Stimulated activated naive CD8-positive, alpha-beta T cell treated with anti-CD3 and anti-CD28 coated beads, Interleukin-15, Interleukin-2, amounts not matched to agents 100 U/mL and 50 U/mL, for 24 hours (primary cell): ENCODE measurements at places on chromosomes 16 and 17.

DNA sequence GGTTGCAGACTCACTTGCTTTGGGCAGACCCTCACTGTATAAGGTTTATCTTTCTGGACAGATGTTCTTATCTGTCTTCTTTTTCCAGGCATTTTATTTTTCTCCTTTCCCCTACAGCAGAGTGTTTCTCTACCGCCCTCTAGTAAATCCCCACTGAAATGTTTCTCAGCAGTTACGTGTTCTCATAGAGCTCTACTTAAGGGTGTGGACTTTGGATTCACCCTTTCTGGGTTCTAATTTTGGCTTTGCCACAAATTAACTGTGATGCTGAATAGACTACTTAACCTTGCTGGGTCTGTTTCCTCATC, 2.0 kb downstream of the ADAT1 start:
- DNase-seq: no peak

- no peak for DNase-seq
Observed at GRCh38 chr16:1422076-1422475, 1.5 kb upstream of the UQCC4 start.

GRCh38 chr17:39935909-39936308, 8.4 kb downstream of the LRRC3C start:
- DNase-seq: no peak

- DNase-seq: no peak
Observed at GRCh38 chr17:27396941-27397340, 59.3 kb upstream of the KSR1 start.

DNA sequence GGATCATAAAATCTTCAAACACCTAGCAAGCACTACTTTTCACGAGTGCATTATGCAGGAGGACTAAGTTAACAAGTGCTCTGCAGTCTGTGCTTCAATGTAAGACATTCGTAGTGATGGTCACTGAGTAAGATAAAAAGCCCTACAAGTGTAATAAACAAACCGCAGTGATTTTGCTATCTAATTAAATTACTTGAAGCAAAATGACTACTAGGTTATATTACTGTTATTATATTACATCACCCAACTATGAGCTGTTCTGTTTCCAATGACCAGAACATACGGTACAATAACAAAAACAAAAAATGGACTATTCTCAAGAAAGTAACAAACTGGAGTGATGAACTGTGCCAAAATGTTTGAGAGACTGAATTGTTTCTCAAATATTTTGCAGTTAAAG, 11.2 kb downstream of the KLHL10 start:
- DNase-seq: no peak

DNA sequence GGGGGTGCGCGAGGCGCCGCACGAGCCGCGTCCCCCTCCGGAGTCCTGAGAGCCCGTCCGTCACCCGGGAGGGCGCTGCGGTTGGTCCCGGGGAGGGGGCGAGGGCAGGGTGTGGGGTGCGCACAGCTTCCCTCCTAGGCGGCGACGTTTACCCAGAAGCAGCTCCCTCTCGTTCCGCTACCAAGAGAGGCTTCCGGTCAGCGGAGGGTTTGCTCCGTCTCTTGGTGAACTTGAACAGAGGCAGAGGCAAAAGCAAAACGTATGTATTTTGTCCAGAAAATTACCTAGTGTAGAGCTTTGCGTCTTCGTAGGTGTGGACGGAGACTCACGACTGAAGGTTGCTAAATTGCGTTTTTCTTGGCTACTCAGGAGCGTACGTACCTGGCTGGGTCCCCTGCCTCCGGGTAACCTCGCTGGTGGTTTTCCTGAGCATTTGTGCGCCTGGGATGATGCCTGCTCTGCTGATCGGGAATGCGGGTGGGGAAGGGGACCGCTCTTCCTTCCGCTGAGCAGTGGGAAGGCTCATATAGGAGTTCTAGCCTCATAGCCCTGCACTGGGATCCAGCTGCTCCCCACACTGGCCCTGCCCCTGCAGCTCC, 833 bp downstream of the WSCD1 start:
- DNase-seq: no peak

DNA sequence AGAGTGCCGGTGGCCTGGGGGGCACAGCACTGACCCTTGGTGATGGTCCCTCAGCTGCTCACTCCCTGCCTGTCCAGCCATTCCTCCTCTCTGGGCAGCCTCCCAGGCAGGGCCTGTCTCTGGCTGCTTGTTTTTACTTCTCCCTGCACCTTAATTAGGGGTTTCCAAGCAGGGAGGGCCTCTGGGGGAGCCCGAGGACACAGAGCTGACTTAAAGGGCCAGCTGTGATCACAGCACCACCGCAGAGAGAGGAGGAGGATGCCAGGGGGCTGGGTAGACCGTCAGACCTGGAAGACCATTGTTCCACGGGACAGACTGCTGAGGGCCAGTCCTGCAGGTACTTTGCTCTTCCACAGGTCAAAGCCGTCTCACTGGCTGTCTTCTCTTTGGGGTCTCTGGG, 1.2 kb upstream of the DPH1 start:
- no peak for DNase-seq

GRCh38 chr16:19245326-19245925, 40.1 kb upstream of the CLEC19A start:
- DNase-seq: no peak

GRCh38 chr17:55730808-55731207, 8.1 kb upstream of the TMEM100 start:
- DNase-seq: no peak

DNA sequence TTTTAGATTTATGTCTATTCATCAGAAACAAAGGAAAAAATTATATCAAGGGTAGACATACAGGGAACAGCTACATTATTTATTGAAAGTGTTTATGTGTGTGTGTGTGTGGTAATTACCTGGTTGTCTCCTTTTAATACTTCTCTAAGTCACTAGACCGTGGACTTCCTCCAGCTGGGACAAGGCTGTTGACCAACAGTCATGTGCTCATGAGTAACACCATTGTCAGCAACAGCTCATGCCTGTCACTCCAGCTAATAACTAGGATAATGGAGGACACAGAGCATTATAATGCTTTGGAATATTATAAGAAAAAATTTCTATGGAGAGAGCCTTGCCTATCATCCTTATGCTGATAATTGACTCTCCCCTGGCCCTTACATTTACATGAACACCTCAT, 125.3 kb upstream of the SALL1 start:
- no peak for DNase-seq

DNA sequence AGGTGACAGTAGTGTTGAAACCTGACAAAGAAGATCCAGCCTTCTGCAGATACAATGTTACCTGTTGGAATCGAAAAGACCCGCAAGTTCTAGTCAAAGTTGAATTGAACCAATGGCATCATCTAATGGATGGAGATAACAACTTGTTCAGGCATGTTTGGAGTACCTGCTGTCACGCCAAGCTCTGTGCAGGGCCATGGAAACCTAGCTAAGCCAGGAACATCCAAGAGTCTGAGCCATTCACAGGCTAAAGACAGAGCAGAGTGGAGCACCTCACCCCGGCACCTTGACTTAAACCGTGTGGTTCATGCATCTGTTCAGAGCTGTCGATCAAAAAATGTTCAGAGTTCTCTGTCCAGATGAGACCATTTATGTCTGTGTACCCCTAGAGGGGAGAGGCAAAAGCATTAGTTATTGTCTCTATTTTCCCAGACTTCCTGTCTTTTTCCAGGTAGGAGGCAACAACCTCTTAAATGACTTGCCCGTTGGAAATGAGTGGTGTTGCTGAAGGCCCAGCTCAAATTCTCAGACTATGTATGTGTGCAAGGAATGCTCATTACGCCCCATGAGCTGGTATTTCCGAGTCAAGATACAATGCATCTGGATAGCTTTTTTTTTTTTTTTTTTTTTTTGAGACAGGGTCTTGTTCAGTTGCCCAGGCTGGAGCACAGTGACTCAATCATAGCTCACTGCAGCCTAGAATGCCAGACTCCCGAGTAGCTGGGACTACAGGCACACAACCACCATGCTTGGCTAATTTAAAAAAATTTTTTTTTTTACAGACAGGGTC, 44.9 kb upstream of the XYLT1 start:
- no peak for DNase-seq

GRCh38 chr16:67598527-67598926, 36.2 kb downstream of the CTCF start:
- DNase-seq: no peak

DNA sequence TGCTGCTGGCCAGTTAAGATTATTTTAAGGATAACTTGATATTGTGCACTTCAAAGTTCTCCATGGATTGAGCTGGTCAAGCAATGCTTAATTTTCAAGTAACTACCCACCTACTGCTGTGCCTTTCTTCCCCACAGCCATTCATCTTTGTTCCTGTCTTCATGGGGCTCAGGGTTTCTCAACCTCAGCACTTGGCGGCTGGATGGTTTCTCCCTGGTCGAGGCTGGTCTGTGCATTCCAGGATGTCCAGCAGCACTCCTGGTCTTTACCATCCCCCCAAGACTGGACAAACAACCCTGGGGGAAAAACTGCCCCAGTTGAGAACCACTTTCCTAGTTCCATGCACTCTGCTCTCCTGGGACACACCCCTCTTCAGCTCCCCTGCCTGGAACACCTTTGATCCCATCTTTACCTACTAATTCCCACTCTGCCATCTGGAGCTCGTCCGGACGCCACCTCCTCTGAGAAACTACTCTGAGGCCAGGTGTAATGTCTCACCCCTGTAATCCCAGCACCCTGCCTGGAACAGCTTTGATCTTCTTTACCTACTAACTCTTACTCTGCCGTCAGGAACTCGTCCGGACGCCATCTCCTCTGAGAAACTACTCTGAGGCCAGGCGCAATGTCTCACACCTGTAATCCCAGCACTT, 81.5 kb downstream of the NXN start:
- no peak for DNase-seq

DNA sequence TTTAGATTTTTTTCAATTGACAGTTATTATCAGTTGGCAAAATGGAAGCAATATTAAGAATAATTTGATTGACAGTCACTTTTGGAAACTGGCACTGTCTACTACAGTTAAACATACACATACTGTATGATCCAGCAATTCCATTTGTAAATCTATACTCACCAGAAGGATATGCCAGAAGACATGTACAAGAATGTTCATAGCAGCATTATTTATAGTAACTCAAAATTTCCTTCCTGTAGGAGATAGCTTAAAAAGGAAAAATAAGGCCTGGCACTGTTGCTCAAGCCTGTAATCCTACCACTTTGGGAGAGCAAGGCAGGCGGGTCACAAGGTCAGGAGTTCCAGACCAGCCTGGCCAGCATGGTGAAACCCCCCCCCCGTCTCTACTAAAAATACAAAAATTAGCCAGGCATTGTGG, 89.3 kb downstream of the VMP1 start:
- DNase-seq: no peak

- peak; percentile 59 for DNase-seq
Observed at GRCh38 chr16:29815032-29815721, 775 bp upstream of the PAGR1 start.

- DNase-seq: no peak
Observed at GRCh38 chr16:86012221-86012620, 113.3 kb downstream of the IRF8 start.

DNA sequence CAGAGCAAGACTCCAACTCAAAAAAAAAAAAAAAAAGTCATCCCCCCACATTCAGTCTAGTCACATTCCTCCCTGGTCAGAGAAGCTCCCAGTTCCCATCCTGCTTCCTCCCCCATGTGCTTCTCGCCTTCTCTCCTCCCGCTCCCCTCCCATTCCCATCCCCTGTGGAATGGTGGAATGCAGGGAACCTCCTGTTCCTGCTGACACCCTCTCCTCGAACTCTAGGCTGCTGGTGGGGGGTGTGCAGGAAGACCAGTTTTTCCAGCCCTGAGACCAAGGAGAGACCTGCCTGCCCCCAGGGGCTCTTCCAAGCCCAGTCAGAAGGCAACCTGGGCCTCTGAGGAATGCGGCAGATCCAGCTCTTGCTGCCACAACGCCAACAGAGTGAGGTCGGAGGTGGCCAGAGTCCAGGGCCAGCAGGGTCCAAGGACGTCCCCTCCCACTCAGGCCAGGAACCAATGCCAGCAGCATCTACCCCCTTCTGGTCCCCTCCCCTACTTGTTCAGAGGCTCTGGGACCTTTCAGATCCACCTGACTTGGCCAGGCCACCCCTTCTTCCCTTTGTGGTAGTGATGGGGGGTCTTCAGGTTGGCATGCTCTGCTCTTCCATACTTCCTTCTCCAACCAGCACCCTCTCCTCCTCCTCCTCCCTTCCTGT, 39.3 kb upstream of the TAC4 start:
- DNase-seq: no peak

DNA sequence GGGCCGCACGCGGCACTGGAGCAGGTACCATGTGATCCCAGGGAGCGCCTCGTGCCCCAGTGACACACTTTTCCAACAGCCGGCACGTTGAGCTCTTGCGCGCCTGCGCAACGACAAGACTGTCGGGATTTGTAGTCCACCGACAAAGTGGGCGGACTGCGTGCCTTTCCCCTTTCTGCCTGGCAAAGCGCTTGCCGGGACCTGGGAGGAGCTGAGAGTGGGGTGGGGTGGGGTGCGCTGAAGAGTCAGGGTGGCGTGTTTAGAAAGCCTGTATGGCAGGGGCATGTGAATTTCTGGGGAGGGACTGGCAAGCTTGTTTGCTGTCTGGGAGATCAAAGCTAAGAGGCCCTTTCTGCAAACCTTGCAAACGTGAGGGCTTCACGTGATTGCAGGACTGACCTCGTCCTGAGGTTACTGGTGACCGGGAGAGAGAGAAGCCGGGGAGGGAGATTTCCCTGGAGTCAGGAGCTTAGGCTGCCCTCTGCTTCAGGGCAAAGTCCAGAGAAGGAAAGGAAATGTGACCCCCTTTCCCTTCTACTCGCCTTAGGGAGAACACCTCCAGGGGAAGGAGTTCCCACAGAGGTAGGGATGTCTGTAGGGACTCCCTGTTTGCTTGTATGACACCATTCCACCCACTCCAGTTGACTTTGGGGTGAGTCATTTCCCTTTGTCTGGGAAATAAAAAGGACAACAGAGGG, 429 bp upstream of the NR1D1 start:
- DNase-seq: peak; percentile 92

DNA sequence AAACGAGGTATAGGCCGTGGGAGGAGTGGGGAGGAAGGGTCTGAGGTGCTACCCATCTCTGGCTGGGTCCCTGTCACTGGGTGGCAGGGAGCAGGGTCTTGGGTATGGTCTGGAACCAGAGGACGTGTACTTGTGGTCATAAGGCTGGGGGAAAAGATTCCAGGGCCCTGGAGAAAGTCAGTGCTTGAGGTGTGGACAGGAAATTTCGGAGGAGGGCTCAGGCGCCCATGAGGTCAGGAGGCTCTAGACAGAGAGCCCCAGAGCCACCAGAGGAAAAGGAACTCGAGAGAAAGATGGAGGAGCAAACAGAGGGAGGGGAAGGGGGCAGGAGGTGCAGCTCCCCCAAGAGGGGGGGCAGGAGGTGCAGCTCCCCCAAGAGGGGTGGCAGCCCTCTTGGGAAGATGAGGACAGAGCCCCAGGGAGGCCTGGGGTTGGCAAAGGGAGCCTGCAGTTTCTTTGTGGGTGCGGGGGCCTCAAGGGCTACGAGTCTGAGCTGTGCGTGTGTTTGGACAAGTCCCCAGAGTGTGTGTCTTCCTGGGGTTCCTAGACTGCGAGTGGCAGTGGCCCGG, 683 bp upstream of the SLC7A6 start:
- DNase-seq: no peak

DNA sequence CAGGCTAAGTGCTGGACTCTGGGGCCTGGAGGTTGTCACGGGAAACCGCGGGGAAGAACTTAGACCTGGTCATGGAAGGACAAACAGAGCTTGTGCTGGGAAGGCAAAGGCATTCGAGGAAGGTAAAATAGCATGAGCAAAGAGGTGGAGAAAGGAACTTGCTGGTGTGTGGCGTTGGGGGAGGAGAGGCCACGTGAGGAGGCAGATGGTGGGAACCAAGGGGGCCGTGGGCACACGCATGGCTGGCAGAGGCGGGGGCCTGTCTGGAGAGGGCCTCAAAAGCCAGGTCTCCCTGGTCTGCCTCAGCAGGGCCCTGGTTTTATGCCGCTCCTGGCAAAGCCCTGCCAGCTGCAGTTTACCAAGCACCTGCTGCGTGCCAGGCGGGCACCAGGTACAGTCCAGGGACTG, 15.3 kb downstream of the CORO7 start:
- DNase-seq: no peak

- DNase-seq: peak; percentile 6
Observed at GRCh38 chr16:23302045-23302956, at the start of gene SCNN1B. Gene SCNN1B, plus strand, starts transcription at chr16:23302302. Its CDS starts 46,298 bp downstream, at chr16:23348600.
